D341Med (cell line): ENCODE measurements at places on chromosomes 16 and 17.
A peak's percentile ranks its signal among the peaks of the same experiment; 100 is the strongest.

- no peak for DNase-seq
These were observed 29.9 kb downstream of the ABR start for GRCh38 chr17:1149869-1150268.

GRCh38 chr16:76441876-76442275, 164.7 kb downstream of the CNTNAP4 start:
- DNase-seq, result peak; percentile 54

DNA sequence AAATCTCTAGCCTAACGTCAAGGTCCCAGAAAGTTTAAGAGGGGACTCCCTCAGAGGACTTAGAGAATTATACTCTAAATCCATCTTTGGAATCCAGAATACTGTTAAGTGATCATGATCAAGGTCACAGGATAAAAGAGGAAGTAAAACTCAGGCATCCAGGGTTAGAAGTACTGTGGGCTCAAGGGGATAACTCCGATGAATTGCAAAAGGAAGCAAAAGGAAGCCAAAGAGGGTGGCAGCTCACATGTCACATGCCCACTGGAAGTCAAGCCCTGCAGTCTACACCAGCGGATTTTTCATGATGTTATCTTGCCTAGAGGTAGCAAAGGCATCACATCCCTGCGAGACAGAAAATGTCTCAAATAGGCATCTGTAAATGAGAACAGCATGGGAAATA, 3.8 kb downstream of the ZNF821 start:
- no peak for DNase-seq

- no peak for DNase-seq
These were observed 9.2 kb downstream of the FBRS start for GRCh38 chr16:30667361-30667905.

- DNase-seq, result no peak
These were observed 10.6 kb upstream of the CES3 start for GRCh38 chr16:66950437-66950836.

DNA sequence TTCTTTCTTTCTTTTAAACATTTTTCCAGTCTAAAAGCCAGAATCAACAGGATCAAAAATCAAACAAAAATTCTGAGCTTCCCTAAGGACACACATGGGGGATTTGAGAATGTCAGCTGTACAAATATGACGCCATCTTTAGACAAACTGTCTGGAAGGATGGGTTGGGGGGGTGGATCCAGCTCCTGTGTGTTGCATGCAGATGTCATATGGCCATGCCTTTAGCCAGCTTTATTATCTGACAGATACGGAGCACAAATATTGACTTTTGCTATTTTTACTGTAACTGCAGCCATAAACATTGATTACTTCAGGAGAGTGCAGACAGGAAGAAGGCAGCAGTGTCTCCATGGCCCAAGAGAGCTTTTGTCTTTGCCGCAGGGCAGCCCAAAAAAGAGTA, 279.4 kb upstream of the ELAC2 start:
- DNase-seq, result no peak

GRCh38 chr16:1707193-1707790, 1.3 kb downstream of the MAPK8IP3 start:
- DNase-seq, result no peak

GRCh38 chr16:82612263-82612662, 14.5 kb upstream of the CDH13 start:
- no peak for DNase-seq

GRCh38 chr17:48593126-48593829, at the start of gene HOXB5:
HOXB5 (minus strand) TSS chr17:48593779; CDS start chr17:48593682, 97 bp downstream.
- no peak for DNase-seq

- peak; percentile 83 for DNase-seq
These were observed 58.3 kb downstream of the SPACA3 start for GRCh38 chr17:33049781-33050414.

- no peak for DNase-seq
These were observed 38.5 kb downstream of the SLC7A5 start for GRCh38 chr16:87830673-87831420.

DNA sequence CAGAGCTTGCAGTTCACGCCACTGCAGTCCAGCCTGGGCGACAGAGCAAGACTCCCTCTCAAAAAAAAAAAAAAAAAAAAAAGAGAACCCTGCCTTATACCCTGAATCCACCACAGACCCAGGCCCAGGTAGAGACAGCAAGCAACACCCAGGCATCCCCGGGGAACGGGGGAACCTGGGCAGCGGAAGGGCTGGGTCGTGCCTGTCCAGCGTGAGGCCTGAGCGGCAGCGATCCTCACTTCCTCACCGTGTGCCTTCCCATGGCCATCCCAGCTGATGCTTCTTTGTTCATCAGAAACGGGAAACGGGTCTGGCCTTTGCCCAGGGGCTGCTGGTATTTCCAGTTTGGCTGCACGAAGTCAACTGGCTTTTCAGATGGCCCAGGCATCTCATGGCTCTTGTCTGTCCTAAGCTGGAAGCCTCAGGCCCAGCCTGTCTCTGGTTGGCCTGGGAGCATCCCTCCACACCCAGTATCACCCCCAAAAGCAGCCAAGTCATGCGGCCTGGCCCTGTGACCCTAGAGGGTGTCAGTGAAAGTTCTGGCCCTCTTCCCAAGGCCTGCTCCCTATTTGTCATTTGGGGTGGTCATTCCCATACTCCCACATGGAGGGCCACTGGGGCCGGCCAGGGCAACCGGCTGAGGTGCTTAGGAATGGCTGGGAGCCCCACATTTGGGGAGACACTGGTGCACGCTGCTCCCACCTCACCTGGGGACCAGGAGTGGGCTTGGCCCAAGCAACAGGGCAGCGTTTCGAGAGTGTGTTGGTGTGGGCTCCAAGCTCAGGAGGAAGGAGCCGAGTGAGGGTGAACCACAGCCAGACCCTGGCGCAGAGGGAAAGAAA, 20.1 kb downstream of the FAM83G start:
- DNase-seq, result no peak

- no peak for DNase-seq
These were observed 1.1 kb downstream of the ABAT start for GRCh38 chr16:8675183-8676159.

DNA sequence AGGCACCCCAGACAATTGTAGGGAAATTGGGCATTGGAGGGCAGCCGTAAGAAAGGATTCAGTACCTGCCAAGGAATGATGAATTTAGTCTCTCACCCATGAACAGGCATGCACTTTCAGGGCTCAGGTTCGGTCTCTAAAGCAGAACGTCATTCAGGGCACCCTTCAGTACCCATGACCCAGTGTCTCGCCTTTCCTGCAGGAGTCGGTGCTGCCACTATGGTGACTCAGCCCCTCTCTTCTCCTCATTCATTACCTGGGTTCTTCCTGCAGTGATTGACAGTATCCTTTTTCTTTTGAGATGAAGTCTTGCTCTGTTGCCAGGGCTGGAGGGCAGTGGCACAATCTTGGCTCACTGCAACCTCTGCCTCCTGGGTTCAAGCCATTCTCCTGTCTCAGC, 8.4 kb downstream of the SOST start:
- no peak for DNase-seq
